ENCODE measurements at places on chromosomes 7 and 10.

DNA sequence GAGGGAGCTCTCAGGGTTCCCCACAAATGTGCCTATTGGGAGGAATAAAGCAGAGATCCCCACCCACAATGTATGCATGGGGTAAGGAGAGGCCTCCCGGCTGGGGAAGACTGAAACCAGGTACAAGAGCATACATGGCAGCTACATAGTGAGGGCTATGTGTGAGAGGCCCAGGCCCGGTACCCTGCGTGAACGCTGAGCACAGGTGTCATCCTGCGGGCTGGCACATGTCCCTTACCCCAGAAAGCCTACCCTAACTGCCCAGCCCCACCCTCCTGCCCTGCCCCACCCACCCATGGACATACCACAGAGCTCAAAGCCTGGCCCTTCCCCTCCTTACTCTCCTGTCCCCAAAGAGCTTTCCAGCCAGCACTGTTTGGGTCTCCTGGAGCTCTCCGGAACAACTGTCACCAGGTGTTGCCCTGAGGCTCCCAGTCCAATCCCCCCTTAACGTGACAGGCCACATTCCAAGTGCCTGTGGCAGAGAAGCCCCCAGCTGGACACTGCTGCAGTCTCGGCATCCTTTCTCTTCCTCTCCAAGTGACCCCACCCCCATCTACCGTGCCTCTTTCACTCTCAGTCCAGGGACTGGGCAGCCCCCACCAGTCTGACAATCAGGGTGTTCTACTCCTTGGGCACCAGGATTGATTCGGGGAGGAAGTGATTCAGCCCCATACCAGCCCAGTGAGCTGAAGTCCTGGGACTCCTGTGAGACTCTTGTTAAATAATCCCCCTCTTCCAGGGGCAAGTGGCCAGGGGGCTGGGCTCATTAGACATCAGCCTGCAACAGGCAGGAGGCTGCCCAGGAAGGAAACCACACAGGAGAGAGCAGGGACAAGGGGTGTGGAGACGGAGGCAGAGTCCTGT is 19.6 kb downstream of the GRID1 start:
- no peak for DNase-seq

GRCh38 chr10:46270086-46270811 is 16.5 kb upstream of the ANTXRL start:
- DNase-seq: no peak

- no peak for DNase-seq
These were observed 111.6 kb downstream of the C10orf90 start for GRCh38 chr10:126558881-126559280.

- DNase-seq: no peak
These were observed 117.7 kb downstream of the ARHGAP21 start for GRCh38 chr10:24606021-24606420.

DNA sequence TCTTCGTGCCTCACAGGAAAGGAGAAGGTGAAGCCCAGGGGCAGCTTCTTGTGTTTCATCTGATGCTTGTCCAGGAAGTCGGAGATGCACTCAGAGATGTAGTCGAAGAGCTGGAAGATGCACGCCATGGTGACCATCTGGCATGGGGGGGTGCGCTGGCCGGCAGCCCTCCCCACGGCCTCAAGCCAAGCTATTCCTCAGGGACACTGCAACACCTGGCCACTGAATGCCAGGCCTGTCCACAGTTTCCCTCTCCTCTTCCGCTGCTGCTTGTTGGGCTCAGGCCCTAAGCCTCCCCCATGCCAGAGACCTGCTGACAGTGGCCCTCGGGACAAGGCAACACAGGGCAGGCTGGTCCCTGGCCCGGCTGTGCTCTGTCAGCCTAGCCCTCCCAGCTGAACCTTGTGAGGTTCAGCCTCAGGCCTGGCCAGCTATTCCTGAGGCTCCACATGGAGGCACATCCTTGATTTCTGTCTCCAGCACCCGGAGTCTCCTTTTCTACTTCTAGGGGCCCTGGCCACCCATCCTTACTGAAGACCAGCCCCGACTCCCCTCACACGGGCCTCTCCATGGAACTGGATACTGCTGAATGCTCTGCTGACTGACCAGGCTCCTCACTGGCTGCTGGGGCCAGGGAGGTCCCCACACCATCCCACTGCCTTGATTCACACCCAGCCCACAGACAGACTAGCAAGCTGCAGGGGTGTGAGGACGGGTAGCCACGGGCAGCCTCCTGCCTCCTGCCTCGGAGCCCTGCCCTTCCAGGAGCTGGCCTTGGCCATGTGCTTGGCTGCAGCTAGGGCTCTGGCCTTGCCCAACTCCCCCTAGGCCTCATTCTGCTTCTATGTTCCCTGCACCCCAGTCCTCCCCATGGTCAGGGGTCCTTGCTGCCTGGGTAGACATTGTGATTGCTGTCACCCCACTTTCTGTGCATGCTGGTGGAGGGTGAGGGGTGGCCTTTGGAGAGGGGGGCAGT is 10.1 kb upstream of the MYL7 start:
- no peak for DNase-seq

DNA sequence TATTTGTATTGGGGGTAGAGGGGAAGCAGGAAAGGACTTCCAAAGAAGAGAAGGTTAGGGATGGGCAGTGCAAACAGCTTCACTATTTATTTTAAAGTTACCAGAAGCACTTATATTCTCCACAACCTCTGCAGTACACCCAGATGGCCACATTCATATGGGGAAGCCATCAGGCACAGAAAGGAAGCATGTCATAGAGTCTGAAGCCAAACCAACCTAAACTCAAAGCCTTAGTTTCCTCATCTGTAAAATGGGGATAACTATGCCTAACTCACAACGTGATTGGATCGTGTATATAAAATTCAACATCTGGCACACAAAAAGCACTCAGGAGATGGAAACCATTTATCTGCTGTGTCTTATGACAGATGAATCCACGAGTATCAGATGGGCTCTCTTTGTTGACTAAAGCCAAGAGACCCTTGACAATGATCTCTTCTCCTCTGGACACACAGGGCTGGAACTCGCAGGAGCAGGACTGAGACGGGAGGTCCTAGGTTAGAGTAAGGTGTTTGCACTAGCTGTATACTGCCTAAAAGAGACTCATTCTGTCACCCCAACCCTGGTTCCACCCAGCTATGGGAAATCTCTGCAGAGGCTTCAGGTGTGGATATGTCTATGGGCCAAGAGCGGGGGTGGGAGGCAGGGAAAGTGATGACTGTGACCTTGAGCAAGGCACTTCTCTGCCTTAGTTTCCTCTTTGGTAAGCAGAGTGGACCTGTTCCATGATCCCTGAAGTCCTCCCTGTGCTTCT is 1.8 kb downstream of the KIAA1549 start:
- DNase-seq: no peak

DNA sequence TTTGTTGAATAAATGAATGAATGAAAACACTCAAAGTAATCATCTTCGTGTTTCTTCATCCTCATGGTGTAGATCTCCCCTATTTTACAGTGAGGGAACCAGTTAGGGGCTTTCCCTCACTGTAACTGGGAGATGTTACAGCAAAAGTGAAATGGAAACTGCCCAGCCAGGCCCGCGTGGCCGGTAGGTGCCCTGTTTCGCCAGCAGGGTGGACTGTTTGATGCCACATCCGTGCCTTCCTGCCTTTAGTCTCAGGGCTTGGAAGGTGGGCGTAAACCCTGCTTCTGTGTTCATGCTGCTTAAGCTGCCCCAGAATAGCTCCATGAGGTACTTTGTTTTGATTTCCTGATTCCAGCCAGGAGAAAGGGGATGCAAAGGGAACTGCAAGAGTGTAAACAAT is 268.8 kb downstream of the PLXNA4 start:
- DNase-seq: no peak

- no peak for DNase-seq
These were observed 64.4 kb upstream of the MYO3A start for GRCh38 chr10:25869609-25870008.

GRCh38 chr10:44924261-44925040 is 13.3 kb downstream of the TMEM72 start:
- DNase-seq: no peak

GRCh38 chr10:96922978-96923948 is 91.2 kb downstream of the LCOR start:
- DNase-seq: no peak

DNA sequence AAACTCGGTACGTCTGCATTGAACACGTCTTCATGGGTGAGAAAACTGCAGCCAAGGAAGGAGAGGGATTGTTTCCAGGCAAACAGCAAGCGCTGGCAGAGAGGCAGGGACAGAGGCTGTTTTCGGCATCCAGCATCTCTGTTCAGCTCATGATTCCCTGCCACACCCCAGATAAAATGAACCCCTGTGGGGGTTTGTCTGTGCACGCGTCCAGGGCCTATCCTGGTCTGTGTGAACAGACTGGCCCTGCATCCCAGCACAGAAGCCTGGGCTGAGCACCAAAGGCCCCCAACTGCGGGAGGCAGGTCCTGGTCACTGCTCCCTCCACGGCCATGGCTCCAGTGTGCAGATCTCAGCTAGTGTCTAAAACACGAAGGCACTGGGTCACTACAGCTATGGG is 83.3 kb upstream of the FAM20C start:
- DNase-seq: no peak

- no peak for DNase-seq
These were observed 18.0 kb upstream of the SLF2 start for GRCh38 chr10:100894589-100895294.

- DNase-seq: no peak
These were observed 79.2 kb upstream of the PPP1R3C start for GRCh38 chr10:91711885-91712680.

DNA sequence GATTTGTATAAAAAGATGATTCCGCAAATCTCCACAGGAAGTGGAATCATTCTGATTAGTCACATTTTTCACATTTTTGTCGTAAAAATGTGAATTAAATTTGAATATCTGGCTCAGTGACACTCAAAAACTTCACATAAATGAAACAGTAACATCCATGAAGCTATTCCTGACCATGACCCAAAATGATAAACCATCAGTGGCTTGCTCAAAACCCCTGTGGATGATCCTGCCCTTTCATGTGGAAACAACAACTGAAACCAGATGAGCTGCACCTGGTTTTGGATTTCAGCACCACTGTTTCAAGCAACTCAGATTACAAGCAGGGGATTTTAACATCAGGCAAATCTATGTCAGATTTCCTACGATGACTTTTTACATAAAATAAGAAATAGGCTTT is 80.3 kb downstream of the AMPH start:
- DNase-seq: no peak

- DNase-seq: no peak
These were observed 3.7 kb upstream of the KCNMA1 start for GRCh38 chr10:77641344-77641743.

- no peak for DNase-seq
These were observed 10.3 kb upstream of the CPA1 start for GRCh38 chr7:130369831-130370550.

DNA sequence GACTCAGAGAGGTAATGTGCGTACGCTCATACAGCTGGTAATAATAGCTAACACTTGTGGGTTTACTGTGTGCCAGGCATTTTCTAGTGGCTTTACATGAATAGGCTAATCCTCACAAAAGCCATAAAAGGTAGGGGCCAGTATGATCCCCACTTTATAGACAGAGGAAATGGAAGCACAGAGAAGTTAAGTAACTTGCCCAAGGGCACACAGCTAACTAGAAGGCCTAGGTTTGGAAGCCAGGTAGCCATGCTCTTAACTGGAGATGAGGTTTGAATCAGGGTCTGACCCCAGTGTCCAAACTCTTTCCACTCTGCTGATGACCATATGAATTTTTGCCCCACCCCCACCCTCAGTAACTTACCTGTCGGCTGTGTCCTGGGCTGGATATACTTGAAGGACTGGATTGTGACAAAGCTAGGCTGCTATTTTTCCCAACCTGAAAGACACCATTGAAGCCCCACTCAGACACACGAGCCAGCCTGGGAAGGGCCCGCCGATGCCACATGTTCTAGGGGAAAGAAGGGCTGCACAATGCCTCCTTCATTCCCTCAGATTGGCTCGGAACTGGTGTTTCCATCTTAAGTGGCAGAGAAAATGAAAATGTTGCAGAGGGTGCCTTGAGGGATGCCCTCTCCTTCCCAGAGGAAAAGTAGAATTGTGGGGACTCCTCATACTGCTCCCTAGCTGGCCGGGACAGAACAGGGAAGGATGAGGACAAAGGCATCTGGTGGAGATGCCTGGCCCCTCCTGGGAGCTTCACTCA is 29.1 kb upstream of the EFCAB10 start:
- DNase-seq: no peak

GRCh38 chr7:81604808-81605174 is 165.1 kb downstream of the HGF start:
- no peak for DNase-seq

DNA sequence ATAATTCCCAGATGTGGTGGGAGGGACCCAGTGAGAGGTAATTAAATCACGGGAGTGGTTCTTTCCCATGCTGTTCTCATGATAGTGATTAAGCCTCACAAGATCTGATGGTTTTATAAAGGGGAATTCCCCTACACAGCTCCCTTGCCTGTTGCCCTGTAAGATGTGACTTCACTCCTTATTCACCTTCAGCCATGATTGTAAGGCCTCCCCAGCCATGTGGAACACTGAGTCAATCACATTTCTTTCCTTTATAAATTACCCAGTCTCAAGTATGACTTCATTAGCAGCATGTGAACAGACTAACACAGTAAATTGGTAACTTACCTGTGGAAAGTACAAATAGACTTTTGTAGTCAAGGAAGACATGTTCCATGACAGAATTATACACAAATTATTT is 55.2 kb downstream of the ZNF716 start:
- no peak for DNase-seq

GRCh38 chr10:90598513-90598912 is 259.3 kb downstream of the HTR7 start:
- DNase-seq: no peak

DNA sequence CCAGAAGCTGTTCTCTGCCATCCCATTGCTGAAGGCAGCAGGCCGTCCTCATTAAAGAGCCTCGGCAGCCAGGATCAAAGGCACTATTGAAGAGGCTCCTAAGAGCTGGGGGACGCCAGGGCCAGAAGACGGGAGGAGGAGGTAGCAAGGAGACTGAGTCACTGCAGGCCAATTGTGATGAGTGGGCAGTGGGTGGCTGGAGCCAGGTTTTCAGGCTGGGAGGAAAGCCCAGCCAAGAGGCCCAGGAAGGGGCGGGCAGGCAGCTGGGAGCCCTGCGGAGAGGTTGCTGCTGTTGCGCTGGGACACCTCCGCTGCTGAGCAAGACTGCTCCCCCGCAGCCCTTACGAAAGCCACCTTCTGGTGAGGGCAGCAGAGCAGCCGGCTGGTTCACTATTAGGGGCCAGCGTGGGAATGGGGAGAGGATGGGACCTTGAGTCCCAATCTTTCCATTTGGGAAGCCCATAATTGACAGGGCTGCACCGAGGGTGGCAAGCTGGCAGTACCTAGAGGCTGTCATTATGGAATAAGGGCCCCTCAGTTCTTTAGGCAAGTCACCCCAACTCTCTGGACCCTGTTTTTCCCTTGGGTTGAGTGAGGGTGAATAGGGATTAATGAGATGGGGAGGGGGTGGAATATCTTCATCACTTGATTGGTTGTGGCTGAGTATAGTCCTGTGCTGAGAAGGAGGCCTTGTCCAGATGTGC is 48.4 kb downstream of the UNC5B start:
- no peak for DNase-seq

DNA sequence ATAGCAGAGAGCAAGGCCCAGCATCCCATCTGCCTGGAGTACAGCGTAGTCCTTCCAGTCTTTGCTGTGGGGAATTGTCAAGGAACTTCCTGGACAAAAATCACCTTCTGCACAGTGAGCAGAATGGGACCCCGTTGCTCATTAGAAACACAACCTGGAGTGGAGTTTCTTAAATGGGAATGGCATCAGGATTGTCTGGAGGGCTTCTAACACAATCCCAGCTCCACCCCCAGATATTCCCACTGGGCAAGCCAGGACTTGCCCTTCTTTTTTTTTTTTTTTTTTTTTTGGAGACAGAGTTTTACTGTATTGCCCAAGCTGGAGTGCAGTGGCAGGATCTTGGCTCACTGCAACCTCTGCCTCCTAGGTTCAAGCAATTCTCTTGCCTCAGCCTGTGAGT is 356.4 kb downstream of the GALNT17 start:
- no peak for DNase-seq

Data from effector CD4-positive, alpha-beta T cell (primary cell).